Choroid plexus epithelial cell (primary cell): ENCODE measurements at places on chromosomes 6 and 20.
A peak's percentile ranks its signal among the peaks of the same experiment; 100 is the strongest.

GRCh38 chr6:25026723-25027122 is 91.0 kb upstream of the RIPOR2 start:
- no peak for DNase-seq

GRCh38 chr20:61855286-61855685 is 210.4 kb downstream of the TAF4 start:
- no peak for DNase-seq

- DNase-seq: peak; percentile 81
Measured at GRCh38 chr6:22251348-22251747, 45.5 kb downstream of the PRL start.

DNA sequence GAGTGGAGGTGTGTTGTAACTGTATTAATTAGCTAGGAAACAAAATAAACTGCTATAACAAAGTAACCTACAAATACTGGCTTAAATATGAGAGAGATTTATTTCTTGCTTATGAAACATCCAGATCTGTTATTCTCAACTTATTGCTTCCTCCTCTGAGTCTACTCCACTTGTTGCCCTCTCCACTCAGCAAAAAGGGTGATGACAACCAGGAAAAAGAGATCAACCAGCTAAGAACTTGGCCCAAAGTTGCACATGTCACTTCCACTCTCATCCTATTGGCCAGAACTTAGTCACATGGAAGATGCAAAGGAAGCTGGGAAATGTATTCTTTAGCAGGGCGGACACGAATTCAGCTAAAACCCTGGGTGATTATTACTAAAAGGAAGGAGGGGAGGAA is 5.2 kb upstream of the TP53RK start:
- DNase-seq: peak; percentile 81

DNA sequence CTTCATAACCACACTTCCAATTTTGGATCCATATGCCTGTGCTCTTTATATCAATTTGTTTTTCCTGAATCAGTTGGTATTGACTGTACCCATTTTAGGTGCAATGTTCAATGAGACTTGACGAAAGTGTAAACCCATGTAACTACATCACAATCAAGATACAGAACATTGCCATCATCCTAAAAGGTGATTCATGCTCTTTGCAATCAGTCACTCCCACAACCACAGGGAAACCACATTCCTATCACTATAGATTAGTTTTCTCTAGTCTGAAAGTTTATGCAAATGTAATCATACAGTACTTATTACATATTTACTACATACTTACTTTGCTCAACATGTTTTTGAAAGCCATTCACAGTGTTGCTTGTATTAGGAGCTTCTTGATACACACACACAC is 167.4 kb downstream of the ADGRG6 start:
- no peak for DNase-seq

DNA sequence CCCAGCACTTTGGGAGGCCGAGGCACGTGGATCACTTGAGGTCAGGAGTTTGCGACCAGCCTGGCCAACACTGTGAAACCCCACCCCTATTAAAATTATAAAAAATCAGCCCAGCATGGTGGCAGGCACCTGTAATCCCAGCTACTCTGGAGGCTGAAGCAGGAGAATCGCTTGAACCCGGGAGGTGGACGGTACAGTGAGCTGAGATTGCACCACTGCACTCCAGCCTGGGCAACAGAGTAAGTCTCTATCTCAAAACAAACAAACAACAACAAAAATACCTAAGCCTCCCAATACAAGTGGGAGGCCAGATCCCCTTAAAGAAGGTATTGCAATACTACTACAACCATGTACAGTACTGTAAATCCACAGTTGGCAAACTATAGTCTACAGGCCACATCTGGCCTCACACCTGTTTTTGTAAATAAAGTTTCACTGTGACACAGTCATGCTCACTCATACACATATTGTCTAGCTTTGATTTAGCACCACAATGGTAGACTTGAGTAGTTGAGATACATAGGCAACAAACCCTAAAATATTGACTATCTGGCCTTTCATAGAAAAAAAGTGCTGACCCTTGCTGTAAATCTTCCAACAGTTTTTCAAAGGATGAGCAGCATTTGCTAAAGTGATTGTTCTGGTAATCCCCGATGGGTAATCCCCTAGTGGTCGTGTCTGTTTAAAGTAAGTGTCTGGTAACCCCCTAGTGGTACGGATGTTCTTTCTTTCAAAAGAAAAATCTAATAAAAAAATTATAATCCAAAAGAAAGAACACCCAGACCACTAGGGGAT is 202.0 kb downstream of the RNGTT start:
- no peak for DNase-seq

DNA sequence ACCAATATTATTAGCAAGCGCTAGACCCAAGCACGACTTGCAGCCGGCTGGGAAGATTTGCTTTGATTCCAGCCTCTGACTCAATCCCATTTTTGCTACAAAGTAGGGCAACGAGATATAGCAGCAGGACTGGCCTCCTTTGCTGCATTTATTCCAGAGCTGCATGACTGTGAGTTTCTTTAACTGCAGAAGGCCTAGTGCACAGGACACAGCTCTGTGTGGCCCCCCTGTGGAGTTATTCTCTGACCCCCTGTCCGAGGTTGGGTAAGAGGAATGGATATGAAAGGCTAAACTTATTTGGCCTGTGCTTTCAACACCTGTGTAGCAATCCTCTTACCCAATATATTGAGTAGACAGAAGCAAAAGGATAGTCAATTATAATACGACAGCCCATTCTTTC is 133.3 kb upstream of the SPTLC3 start:
- peak; percentile 80 for DNase-seq

DNA sequence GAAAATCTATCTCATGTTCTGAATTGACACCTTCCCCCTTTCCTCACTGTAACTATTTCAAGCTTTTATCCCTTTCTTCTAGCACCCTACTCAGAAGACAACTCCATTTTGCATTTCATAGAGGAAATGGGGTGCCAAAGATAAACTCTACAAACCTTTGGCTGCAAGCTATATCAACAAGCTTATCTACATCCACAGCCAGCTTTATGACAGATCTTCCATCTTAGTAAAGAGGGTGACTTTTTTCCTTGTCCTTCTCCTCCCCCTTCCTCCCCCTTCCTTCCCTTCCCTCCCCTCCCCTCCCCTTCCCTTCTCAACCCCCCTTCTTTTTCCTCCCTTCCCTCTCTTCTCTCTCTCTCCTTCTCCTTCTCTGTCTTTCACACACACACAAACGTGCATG is 58.0 kb upstream of the OLIG3 start:
- no peak for DNase-seq
